ENCODE measurements at places on chromosomes 6 and 20.
A peak's percentile ranks its signal among the peaks of the same experiment; 100 is the strongest.

- DNase-seq, result no peak
Measured at GRCh38 chr6:109977791-109978173, 329 bp upstream of the GPR6 start.

- DNase-seq, result no peak
Measured at GRCh38 chr20:57473246-57474048, 51.5 kb downstream of the CTCFL start.

GRCh38 chr6:46216879-46217278, 46.1 kb upstream of the ENPP5 start:
- no peak for DNase-seq

- DNase-seq, result no peak
Measured at GRCh38 chr6:116847227-116847626, 18.3 kb upstream of the GPRC6A start.

GRCh38 chr6:43878823-43879495, 108.9 kb downstream of the VEGFA start:
- no peak for DNase-seq

GRCh38 chr20:24949756-24950127, 673 bp downstream of the CST7 start:
- DNase-seq, result no peak

- DNase-seq, result no peak
Measured at GRCh38 chr6:26388014-26388413, 5.1 kb downstream of the BTN2A2 start.

DNA sequence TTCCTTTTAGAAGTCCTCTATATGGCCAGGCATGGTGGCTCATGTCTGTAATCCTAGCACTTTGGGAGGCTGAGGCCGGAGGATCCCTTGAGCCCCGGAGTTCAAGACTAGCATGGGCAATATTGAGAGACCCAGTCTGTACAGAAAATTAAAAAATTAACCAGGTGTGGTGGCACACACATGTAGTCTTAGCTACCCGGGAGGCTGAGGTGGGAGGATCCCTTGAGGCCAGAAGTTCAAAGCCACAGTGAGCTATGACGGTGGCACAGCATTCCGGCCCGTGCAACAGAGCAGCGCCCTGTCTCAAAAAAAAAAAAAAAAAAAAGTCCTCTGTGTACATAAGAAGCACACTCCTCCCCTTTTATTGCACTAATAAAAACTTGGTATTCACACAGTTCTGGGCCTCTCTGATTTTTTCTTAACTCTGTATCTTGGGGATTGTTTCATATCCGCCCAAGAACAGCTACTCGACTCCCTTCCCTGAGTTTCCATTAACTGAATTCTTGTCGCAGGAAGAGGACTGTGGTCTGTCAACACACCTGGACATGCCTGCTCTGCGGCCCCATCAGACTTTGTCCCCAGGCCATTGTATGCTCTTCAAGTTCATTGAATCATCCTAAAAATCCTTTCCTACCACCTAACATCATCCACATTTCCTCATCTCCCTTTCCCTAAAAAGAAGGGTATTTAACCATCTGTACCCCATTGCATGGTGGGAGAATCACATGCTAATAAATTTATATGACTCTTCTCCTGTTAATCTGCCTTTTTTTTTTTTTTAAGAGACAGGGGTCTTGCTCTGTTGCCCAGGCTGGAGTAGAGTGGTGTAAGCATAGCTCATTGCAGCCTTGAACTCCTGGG, 25.9 kb upstream of the PPP1R3G start:
- no peak for DNase-seq

- no peak for DNase-seq
Measured at GRCh38 chr6:56866917-56867522, 87.9 kb upstream of the BEND6 start.

- DNase-seq, result peak; percentile 29
Measured at GRCh38 chr6:20400456-20401204, 1.0 kb upstream of the E2F3 start.

DNA sequence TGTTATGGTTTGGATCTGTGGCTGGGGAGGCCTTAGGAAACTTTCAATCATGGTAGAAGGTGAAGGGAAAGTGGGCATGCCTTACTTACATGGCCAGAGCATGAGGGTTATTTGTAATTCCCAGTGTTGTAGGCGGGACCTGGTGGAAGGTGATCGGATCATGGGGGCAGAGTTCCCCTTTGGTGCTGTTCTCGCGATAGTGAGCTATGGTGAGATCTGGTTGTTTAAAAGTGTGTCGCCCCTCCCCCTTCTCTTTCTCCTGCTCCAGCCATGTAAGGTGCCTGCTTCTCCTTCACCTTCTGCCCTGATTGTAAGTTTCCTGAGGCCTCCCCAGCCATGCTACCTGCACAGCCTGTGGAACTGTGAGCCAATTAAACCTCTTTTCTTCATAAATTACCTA, 145.8 kb downstream of the TFAP2C start:
- no peak for DNase-seq

- DNase-seq, result no peak
Measured at GRCh38 chr6:129186988-129187387, 304.1 kb downstream of the LAMA2 start.

- no peak for DNase-seq
Measured at GRCh38 chr6:64225503-64225902, 589.9 kb downstream of the PHF3 start.

DNA sequence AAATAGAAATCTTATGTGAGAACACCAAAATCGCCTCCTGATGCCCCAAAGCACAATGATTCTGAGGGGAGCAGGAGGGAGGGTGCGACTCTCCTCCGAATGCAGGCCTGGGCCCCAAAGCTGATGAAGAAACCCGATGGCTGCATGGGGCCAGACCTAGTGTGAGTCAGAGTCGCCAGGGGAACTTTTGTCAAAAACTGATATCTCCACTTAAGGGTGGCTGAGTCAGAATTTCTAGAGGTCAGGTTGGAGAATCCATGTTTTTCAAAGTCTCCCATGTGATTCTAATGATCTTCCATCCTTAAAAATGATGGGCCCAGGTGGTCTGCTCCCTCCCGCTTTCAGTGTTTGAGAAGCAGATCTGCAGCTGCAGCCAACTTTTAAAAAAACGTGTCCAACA, 172.8 kb downstream of the BACH2 start:
- DNase-seq, result peak; percentile 37

Measured in activated naive CD4-positive, alpha-beta T cell treated with anti-CD3 and anti-CD28 coated beads, Interleukin-2, amount 50 U/mL, for 16 hours (primary cell).